Activated T-cell treated with anti-CD3 and anti-CD28 coated beads, Interleukin-2, amount 50 U/mL, for 48 hours (primary cell): ENCODE measurements at places on chromosomes 6 and 20.

- DNase-seq: no peak
Observed at GRCh38 chr20:4953881-4954280, 47.4 kb downstream of the SLC23A2 start.

DNA sequence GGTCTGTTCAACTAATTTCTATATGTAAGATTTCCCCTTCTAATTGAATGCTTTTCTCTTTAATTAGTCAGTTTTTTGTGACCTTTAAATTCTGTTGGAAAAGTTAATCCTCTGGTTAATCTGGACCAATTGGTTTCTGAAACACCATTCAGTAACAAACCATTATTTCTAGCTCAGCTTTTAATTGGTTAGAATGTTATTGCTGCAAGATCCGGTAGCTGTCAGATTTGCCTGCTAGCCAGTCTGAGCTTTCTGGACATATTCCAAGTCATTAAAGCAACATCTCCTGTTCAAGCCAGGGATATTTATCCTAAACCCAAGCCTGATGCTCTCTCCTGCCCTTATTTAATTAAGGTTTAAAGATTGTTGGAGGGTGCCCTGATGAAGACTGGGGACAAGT is 55.1 kb upstream of the FBXL4 start:
- no peak for DNase-seq

DNA sequence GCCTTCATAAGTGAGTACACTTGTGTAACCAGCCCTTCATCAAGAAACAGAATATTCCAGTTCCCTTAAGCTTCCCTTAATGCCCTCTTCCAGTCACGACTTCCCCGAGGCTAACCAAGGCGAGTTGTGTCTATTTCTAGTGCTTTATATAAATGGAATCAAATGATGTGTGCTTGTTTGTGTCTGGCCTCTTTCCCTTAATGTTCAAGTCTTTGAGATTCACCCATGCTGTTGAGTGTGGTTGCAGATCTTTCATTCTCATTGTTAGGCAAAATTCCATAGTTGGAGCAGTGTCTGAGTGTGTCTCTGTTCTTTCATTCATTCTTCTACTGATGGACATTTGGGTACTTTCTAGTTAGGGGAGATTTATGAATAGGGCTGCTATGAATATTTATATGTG is 135.0 kb downstream of the CEBPB start:
- DNase-seq: no peak

DNA sequence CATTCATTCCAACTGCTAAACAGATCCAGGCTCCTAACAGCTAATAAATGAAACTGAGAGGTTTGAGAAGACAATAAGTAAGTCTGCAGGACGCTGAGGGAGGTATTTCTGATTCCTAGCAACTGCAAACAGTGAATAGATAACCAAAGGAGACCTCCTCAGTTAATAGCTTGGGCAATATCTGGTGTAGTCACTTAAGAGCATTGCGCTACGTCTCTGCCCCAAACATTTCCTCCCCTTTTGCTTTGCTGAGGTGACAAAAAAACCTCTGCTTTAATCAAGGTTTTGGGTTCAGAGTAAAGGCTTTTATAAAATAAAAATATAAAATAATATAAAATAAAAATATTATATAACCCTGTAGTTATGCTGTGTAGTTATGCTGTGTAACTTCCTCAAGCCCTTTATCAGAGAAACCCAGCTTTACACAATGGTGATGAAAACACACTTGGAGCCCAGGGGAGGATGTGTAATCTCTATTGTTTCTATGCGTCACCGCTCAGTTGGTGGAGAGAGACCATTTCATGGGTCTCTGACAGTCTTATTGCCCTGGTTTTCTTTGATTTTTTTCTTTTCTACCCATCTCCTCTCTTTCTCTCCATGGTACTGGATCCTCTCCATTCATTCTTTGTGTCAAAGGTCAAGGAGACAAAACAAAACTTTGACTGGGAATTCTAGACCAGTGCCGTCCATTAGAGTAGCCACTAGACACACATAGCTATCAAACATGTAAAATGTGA is 18.9 kb upstream of the CALHM5 start:
- no peak for DNase-seq

DNA sequence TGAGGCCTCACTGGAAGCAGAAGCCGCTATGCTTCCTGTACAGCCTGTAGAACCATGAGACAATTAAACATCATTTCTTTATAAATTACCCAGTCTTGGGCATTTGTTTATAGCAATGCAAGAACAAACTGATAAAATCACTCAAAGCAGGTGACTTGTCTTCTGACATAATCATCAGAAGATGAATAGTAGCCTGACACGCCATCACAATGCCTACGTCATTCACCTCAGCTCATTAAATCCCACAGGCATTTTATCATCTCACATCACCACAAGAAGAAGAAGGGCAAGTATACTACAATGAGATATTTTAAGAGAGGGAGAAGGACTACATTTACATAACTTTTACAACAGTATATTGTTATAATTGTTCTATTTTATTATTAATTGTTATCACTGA is 3.1 kb upstream of the CAP2 start:
- DNase-seq: no peak
